ENCODE measurements at places on chromosomes 1 and 21.

- DNase-seq: no peak
Observed at GRCh38 chr1:28927266-28927647, 12.9 kb downstream of the EPB41 start.

DNA sequence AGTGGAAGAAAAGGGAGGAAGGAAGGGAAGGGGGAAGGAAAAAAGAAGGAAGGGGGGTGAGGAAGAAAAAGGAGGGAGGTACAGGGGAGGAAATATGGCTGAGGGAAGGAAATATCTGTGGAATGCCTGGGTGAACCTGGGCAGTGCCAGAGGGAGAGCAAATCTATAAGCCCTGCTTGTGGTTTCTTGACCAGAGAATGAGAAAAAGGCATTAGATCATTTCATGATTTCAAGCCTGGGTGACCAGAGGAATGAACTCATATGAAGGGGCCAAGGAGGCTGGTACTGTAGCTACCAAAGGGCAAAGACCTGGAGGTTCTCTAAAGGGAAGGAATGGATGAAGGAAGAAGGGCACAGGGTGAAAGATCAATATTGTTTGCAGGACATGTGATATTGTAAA, 31.4 kb downstream of the GNG12 start:
- no peak for DNase-seq

DNA sequence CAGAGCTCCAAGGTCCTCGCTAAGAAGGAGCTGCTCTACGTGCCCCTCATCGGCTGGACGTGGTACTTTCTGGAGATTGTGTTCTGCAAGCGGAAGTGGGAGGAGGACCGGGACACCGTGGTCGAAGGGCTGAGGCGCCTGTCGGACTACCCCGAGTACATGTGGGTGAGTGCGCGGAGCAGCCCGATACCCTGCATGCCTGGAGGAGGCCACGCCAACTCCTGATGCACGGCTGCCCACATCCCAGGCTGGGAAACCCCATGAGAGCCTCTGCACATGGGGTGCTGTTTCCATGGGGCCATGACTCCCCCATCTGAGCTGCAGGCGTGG, 43.0 kb upstream of the TRAPPC10 start:
- DNase-seq: no peak

GRCh38 chr1:116414364-116414763, 41.3 kb downstream of the ATP1A1 start:
- no peak for DNase-seq

DNA sequence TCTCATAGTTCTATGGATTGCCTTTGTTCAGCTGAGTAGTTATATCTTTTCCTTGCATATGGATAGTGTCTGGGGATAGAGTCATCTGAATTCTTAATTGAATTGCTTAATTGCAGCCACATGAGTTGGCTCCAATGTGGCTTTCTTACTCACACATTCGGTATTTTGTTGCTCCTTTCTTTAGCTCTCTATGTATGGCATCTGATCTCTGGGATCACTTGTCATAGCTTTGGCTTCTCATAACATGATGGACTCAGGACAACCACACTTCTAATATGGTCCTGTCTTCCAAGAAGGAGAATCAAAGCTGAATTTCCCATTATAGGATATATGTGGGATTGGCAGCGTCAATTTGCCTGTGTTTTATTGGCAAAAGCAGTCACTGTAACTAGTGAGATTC, 716.2 kb downstream of the NCAM2 start:
- no peak for DNase-seq

- DNase-seq: no peak
Observed at GRCh38 chr1:116564426-116564825, 6.4 kb downstream of the CD58 start.

DNA sequence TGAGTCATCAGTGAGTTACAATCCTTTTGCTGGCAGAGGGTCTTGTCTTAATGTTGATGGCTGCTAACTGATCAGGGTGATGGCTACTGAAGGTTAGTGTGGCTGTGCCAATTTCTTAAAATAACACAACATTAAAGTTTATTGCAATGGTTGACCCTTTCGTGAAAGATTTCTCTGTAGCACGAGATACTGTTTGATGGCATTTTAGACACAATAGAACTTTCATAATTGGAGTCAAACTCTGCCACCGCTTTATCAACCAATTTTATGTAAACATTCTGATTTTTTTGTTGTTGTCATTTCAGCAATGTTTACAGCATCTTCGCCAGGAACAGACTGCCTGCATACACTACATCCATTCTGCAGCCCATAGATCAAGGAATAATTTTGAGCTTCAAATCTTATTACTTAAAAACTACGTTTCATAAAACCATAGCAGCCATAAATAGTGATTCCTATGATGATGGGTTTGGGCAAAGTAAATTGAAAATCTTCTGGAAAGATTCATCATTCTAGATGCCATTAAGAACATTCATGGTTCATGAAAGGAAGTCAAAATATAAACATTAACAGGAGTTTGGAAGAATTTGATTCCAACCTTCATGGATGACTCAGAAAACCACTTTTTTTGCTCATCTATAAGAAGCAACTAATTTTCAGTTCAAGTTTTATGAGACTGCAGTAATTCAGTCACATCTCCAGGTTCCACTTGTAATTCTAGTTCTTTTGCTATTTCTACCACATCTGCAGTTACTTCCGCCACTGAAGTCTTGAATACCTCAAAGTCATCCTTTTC, 85.9 kb downstream of the TYW3 start:
- DNase-seq: no peak

- DNase-seq: no peak
Observed at GRCh38 chr1:19946971-19947370, 23.6 kb upstream of the PLA2G2E start.

- DNase-seq: no peak
Observed at GRCh38 chr1:76613886-76614285, 253.4 kb upstream of the ST6GALNAC5 start.

GRCh38 chr1:219432191-219432606, 180.7 kb downstream of the ZC3H11B start:
- no peak for DNase-seq

DNA sequence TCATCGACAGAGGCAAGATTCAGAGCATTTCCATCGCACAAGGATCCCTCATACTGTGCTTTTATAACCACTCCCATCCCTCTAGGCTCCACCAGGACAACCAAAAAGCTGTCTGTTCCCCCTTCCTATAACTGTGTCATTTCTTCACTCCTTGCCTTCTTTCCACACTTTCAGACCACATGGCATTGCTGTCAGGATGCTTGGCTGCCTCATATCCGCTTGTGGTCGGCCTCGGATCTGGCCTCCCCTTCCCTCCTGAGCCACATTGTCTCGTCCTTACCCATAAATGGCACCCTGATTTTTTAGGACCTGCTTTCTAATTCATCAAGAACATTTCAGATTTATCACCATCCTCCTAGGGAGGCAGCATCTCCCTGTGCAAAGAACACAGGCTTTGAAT, 80.5 kb downstream of the HIVEP3 start:
- no peak for DNase-seq

DNA sequence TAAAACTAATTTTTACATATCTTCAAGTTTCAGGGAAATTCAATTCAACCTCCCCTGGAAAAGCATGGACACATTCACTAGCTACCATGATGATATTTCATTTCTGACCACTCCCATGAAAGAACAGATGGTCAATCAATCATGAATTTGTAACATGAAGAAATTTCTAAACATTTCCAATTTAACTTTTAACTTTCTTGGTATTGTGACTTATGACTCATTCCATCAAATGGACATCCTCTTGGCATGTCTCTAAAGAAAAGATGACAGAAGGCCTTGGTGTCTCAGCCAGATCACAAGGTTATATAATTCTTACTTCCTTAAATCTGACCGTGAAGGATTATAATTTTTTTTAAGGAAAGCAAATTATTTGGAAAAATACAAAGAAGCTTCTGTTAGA, 10.5 kb upstream of the MCOLN3 start:
- no peak for DNase-seq

- no peak for DNase-seq
Observed at GRCh38 chr1:13708380-13708982, 8.5 kb downstream of the PRDM2 start.

- DNase-seq: no peak
Observed at GRCh38 chr1:18592368-18592767, 38.3 kb upstream of the PAX7 start.

DNA sequence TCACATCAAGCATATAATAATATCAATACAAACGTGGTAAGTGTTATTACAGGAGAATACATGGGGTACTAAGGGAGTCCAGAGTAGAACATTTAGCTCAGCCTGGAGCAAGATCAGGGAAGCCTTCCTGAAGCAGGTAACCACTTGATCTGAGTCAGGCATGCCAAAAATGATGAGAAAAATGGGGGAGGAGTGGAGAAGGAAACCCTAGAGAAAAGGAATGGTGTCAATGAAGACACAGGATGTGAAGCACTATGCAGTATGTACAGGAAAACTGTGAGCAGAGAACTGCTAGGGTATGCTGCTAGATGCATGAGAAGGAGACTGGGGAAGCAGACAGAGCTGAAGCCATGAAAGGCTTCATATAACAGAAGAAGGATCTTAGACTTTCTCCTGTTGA, 84.7 kb downstream of the NOTCH2 start:
- no peak for DNase-seq

DNA sequence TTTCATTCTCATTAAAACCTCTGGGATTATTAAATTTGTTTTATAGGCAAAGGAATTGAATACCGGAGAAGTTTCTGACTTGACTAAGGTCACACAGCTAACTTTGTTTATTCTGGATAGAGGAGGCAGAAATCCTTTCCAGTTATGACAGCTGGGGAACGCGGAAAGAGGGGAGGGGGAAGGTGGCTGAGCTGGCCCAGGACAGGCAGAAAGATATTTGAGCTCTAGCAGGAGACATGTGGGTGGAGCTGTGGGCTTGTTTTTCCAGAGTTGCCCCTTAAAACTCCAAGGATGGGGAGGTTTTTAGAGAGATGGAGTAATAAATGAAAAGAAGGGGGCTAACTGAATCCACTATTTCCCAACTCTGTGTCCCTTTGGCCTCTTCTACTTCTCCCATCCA, 27.8 kb downstream of the FOXD2 start:
- no peak for DNase-seq

DNA sequence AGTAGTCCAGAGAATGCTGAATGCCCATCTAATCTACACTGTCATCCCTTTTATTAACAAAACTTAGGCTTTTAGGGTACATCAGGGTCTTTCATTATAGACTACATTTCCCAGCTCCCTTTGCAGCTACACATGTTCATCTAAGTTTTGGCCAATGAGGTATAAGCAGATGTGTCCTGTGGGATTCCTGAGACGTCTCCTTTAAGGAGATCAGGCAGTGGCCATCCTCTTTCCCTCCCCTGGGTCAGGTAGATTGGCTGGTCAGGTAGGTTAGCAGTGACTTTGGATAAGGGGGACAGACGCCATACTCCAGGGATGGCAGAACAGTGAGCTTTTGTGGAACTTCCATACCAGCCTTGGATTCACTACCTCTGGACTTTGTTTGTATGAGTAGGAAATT, 188.3 kb downstream of the FGGY start:
- no peak for DNase-seq

- DNase-seq: no peak
Observed at GRCh38 chr1:231721436-231721835, 94.8 kb downstream of the DISC1 start.

GRCh38 chr1:94303005-94303404, 65.6 kb upstream of the ARHGAP29 start:
- no peak for DNase-seq

- no peak for DNase-seq
Observed at GRCh38 chr1:234545517-234546386, 64.2 kb downstream of the IRF2BP2 start.

DNA sequence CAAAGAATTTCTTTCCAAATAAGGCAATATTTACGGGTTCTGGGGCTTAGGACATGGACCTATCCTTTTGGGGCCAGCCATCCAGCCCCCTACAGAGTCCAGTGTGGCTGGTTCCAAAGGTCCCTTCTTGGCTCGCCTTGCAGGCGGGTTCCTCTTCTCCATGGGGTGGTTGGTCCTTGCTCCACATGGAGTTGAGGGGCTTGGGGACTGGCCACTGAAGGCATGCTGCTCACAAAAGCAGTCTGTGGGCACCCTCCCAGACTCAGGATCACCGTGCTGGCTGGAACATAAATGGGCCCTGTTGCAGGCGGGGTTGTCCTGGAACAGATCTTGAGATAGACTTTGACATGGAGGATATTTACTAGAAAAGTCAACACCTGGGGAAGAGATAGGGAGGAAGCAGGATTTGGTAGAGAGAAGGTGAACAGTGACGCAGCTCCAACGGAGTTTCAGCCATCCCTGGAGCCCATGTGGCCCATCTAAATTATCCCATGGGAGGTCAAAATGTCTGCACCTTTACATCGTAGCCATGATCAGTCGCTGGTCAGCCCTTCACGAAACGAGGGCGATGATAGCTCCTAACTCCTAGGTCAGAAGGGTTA, 39.1 kb upstream of the LRP8 start:
- no peak for DNase-seq

- no peak for DNase-seq
Observed at GRCh38 chr1:226176870-226177269, 9.7 kb downstream of the ACBD3 start.

DNA sequence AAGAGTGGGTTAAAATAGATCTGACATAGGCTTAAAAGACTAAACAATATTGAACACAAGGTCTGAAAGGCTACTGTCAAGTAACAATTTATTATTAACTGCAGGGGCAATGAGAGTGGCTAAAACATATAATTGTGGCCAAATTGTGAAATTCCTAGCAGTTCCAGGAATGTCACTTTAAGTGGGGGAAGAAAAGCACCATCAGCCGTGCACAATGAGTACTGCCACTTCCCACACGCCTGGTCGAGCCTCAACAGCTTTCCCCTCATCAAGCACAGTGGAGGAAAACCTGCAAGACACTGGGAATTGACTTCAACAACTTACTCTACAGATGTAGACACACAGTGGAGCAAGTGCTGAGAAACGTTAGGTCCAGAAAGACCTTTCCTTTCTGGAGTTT, 16.4 kb downstream of the TFB2M start:
- no peak for DNase-seq

- DNase-seq: no peak
Observed at GRCh38 chr1:119861547-119861946, 34.8 kb downstream of the ADAM30 start.

- DNase-seq: no peak
Observed at GRCh38 chr21:45168522-45168921, 94.1 kb downstream of the ADARB1 start.

- DNase-seq: no peak
Observed at GRCh38 chr1:109263234-109263596, 13.9 kb downstream of the CELSR2 start.

- DNase-seq: no peak
Observed at GRCh38 chr21:41825881-41826280, 53.3 kb downstream of the PRDM15 start.

- DNase-seq: no peak
Observed at GRCh38 chr1:81808760-81809159, 8.0 kb downstream of the ADGRL2 start.

Measured in stimulated activated CD8-positive, alpha-beta memory T cell treated with anti-CD3 and anti-CD28 coated beads, Interleukin-15, amount 100 ng/mL, for 24 hours (primary cell).